ENCODE measurements at places on chromosomes 12 and 14.

DNA sequence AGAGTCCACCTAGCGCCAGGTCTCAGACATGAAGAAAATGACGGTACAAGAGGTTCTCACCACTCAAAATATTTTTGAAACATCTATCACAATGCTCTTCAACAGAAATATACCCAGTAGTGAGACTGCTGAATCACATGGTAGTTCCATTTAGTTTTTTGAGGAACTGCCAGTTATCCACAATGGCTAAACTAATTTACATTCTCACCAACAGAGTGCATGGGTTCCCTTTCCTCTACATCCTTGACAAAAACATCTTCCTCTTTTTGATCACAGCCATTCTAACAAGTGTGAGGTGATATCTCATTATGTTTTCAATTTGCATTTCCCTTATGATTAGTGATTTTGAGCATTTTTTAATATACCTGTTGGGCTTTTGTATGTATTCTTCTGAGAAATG, 5.7 kb upstream of the GPR65 start:
- no peak for DNase-seq

DNA sequence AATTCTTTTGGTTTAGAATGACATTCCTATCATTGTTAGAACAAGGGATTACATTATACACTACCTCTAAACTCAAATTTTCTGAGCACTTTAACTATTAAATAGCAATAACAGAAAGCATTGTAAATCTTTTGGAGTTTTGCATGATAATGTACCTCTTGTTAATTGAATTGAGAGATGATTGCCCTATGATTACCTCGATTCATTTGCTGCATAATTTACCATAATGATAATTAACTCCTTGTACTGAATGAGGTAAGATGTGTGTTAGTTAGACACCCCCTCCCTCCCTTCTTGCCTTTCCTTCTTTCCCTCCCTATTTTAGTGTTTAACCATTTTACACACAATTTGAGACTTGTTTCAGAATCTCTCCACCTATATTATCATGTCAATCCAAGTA, 469.2 kb downstream of the DIO2 start:
- no peak for DNase-seq

- no peak for DNase-seq
Observed at GRCh38 chr12:72574138-72574537, 302.0 kb downstream of the TRHDE start.

DNA sequence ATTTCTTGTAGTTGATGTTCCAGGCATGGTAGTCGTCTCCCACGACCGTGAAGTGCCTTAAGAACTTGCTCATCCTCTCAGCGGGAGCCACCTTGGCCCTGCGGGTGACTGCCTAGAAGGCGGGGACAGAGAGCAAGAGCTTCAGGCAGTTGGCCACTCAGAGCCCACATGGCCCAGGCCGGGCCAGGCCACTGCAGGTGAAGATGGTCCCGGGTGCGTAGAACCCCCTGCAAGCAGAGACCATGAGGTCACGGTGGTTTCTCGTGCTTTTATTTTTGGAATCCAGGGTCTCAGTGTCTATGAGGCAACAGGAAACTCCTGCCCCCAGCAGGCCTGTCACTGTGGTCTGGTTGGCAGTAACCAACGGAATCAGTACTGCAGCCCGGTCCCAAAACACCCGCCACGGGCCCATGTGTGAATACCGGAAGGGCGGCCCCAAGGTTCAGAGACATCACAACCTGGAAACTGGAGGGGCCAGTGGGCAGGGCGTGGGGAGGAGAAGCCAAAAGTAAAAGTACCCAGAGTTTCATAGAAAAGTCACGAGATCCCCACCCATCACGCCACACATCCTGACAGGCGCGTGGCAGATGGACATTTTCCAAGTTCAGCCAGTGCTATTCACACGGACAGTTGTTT, 27.5 kb downstream of the HVCN1 start:
- peak; percentile 75 for DNase-seq

DNA sequence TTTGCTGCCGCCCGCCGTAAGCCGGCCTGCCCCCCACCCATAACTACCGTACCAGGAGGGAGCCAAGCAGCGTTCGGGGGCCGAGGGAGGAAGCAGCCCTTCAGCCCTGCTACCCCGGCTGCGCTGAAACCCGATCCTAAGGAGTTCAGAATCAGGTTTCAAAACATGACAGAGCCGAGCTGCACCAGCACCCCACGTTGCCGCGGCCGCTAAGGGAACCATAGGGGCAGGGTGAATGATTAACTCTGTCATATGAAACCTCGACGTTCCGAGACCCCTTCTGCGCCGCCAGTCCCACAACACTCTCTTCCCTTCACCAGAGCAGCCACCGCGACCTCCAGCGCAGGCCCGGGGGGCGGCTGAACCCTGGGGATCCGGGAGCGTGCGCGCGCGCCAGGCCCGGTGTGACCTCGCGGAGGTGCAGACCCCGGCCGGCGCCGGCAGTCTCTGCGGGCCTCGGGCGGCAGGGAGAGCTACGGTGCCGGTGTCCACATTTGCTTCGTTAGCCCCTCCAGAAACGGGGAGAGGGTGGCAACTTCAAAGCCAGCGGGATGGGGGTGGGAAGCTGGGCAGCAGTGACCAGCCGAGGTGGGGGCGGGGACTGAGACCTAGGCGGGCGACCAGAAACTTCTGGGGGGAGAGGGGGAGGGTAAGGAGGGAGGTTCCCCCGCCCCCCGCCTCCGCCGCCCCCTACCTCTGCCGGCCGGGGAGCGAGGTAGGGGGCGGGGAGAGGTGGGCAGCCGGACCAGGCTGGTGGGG, 1.6 kb downstream of the SIX4 start:
- no peak for DNase-seq

GRCh38 chr14:74973003-74973653, 17.7 kb upstream of the PGF start:
- peak; percentile 20 for DNase-seq

DNA sequence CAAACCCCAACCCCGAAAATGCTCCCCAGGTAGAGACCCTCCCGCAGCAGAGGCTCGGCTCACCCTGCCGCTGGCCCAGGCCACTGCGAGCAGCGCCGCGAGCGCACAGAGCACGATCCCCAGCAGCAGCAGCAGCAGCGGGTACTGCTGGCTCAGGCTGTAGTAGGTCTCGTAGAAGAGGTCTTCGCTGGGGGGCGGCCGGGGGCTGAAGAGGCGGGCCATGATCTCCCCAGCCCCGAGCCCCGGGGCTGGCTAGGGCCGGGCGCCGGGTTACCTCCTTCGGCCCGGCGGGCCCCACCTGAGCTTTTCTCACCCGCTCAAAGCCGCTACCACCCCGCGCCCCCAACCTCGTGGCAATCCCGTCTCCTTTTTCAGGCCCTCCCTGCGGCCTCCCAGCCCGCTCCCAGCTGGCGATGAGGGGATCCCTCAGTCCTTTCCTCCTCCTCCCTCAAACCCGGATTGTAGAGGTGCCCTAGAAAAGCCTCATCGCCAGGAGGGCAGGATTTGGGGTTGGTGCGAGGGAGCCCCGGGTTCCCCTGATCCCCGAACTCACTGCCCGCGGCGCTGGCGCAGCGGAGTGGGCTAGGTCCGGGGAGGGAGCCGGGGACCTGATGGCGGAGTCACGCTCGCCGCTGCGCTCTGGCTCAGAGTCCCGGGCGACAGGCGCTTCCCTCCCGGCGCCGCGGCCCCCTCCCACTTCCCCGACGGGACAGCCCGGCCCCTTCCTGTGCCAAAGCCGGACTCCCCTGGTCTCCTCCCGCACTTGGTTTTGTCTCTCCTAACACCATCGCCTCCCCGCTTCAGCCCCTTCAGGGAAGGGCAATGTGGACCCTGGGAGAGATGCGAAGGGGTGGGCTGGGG, at the start of gene ADCY4:
Gene ADCY4, minus strand, starts transcription at position 641 of the 861 bp plus-strand sequence. Its CDS starts 419 bp downstream, at position 222.
- no peak for DNase-seq

GRCh38 chr14:91061056-91061887, 831 bp upstream of the RPS6KA5 start:
- no peak for DNase-seq

- no peak for DNase-seq
Observed at GRCh38 chr14:48289701-48290100, 614.3 kb upstream of the MDGA2 start.

DNA sequence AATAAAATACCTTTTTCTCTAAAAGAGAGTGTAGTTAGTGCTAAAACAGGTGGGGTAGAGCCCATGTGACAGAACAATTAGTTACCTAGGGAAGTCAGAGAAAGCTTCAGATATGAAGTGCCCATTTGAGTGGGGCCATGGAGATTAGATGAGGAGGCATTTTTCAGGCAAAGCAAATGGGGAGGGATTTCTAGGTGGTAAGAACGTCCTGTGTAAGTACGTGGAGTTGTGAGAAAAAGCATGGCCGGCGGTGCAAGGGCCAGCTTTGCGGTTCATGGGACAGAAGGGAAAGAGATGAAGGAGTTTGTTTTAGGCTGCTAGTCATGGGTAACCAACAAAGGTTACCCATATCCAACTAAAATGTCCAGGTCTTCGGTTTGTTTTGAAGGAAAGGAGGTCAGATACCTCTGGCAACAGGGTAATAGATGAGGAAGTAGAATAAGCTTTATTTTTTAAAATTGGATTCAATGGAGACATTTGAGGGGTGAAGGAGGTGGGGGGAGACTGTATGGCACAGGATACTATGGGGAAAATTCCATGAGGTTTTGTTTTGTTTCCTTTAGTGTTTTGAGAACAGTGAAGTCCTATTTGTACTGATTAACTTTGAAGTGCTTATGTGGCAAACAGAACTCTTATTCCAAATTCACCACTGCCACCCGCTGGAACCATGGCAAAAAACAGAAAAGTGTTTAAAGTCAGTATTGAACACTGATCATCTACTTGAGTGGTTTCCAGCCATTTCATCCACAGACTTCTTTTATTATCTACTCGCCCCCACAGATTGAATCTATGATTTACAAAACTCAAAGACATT, 10.0 kb upstream of the SNRPF start:
- DNase-seq: no peak

DNA sequence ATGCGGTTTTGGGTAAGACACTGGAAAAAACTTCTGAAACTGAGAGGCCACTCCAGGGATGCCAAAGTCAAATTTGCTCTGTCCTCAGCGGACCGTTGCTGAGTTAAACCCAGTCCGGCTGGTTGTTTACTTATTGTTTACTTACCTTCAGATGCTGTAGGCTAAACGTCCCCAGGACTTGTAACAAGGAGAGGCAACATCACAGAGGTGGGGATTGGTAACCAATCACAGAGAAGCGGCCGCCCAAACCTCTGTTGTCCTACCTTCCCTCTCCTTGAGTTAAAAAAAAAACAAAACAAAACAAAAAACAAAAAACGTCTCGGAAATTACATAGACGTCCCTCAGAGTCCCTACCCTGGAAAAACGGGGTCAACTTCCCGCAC, 380 bp downstream of the ANO2 start:
- DNase-seq: no peak

DNA sequence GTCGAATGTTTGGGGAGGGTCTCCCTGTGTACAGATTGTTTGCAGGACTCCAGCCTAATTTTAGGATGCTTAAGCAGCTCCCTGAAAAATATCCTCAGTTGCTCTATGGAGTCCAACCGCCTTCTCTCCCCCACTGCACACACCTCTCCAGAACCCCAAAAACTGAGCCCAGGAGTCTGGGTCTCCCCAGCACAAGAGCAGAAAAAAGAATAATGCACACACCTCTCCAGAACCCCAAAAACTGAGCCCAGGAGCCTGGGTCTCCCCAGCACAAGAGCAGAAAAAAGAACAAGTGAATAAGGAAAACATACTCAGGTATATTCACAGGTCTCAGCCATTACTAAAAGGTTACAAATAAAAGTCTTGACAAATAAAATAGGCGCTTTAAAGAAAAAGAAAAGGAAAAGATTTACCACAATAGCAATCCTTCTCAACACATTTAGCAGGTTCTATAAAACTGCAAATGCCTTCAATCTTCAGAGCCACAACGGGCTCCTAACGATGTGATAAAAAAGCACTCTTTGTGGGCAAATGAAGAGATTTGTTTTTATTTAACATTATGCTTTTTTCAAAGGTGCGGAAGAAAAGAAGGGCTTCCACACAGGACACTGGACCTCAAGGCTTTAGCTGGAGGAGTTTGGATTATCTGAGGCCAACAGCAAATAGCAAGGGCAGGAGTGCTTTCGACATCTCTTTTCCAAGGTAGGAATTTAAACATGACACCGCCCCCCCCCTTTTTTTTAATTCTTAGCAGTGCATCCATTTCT, 8.2 kb downstream of the BCL11B start:
- no peak for DNase-seq

DNA sequence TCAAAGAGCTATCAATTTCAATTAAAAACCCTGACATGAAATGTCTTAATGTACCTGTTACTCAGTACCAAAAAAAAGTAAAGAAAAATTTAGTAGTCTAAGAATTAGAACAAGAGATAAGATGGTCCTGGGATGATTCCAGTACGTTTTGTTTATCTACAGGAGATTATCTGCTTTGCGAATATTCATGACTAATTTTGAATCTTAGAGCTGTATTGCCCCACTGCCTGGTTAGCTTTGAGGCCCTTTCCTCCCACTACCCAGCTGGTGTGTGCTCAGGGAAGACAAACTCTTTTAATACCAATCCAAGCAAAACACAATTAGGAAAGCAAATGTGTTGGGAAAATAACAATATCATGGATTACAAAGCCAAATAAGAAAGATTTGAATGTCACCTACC, 263.5 kb downstream of the FOXG1 start:
- DNase-seq: no peak

GRCh38 chr14:34383839-34384238, 78.2 kb downstream of the SPTSSA start:
- no peak for DNase-seq

DNA sequence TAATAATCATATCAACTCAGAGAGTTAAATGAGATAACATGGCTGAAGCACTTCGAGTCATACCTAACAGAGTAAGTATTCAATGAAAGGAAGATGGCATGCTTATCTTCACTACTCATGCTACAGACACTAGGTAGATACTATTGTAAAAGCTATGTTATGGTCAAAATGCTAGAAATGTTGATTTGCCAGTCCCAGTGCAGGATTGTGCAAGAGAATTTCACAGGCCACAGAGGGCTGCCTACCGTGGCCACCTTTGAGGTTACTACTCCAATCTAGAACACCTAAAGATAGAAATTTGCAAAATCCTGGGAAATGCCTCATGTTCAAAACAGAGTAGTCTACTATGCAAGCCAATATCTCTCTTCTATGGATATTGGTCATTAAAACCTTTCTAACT, 75.3 kb upstream of the PLEKHG7 start:
- DNase-seq: no peak

DNA sequence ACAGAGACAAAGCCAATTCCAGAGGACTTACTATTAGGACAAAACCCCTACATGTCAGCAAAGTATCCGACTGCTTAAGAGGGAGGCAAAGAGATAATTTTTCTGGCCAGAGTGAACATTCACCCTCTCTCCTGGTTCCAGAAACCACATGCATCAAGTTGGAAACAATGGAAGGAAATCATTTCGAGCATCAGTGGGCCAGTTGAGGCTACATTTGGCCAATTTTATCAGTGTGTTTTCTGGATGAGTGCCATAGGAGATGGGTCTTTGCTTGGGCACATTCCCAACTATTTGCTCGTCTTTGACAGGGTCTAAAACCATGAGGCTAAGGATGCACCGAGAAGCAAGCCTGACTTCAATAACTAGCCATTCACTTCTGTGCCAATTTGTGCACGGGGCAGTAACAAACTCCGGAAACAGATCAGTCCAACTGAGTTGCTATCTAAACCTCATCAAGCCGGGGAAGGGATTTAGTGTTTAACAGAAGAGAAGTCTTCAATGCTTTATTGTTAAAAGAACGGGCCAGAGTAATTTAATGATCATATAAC, 17.4 kb downstream of the EGLN3 start:
- DNase-seq: no peak

All from stimulated activated CD8-positive, alpha-beta memory T cell treated with anti-CD3 and anti-CD28 coated beads, Interleukin-4, amount 100 ng/mL, for 24 hours (primary cell).